NCI-H524 treated with DMSO at 0.1 percent for 48 hours (cell line): ENCODE measurements at places on chromosomes 1 and 21.
A peak's percentile ranks its signal among the peaks of the same experiment; 100 is the strongest.

DNA sequence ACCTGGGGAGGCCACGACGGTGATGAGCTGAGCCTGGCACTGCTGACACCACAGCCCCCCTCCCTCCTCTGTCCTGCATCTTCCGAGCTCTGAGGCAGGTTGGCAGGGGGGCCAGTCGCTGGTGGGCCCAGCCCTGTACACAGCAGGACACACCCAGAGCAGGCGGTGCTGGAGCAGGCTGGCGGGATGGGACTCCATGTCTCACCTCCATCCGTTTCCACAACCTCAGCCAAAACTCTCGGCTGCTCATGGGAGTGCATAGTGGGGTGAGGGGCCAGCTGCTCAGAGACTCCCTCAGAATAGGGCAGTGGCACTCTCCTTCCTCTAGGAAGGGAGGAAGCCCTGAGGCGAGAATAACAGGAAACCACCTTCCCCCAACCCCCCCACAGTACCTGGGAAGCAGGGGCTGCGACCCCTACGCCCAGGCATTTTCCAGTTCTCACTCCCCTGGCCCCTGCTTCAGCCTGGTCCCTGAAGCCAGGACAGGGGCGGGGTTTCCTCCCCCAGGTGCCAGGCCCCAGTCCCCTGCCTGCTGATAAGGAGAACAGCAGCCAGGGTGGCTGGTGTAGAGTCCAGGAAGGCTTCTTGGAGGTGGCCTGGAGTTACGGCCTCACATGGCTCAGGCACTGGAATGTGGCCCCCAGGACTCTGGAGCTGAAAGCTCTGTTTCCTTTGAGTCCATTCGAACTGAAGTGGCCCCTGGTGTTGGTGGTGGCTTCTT, 3.2 kb upstream of the IBA57 start:
- DNase-seq: peak; percentile 11

DNA sequence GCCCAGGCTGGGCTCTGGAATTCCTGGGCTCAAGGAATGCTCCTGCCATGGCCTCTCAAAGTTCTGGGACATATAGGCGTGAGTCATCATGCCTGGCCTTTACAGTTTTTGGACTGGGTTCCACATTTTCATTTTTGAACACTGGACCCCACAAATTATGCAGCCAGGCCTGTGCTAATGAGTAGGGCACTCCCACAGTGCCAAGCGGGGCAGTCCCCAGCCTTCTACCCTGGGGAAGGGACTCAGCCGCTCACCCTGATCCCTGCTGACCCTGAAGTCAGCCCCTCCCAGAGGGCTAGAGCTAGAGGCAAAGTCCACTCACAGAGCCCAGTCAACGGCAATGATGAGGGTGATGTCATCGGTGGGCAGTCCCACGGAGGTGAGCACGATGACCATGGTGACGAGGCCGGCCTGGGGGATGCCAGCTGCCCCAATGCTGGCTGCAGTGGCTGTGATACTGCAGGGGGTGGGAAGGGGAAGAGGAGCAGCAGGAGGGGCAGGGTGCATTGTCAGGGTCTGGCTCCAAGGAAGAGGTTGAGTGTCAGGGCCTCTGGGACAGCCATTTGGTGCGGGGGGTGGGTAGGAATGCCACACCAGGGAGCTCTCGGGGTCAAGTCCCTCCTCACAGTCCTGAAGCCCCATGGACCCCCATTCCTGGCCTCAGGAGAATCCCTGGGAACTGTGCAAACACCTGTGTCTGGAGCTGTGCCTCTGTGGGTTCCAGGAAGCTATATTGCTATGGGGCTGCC, 27.6 kb downstream of the PODN start:
- no peak for DNase-seq

- DNase-seq: no peak
These were observed 126.6 kb upstream of the CACNA1E start for GRCh38 chr1:181356505-181357340.

DNA sequence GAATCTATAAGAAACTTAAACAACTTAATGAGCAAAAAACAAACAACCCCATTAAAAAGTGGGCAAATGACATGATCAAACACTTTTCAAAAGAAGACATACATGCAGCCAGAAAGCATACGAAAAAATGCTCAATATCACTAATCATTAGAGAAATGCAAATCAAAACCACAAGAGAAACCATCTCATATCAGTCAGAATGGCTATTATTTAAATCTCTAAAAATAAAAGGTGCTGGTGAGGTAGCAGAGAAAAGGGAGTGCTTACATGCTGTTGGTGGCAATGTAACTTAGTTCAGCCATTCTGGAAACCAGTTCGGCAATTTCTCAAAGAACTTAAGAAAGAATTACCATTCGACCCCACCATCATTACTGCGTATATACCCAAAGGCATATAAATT, 147.7 kb downstream of the FAF1 start:
- DNase-seq: no peak

GRCh38 chr1:65844296-65844695, 51.6 kb downstream of the PDE4B start:
- no peak for DNase-seq

- no peak for DNase-seq
These were observed 398.1 kb downstream of the MATN1 start for GRCh38 chr1:30325085-30325935.

DNA sequence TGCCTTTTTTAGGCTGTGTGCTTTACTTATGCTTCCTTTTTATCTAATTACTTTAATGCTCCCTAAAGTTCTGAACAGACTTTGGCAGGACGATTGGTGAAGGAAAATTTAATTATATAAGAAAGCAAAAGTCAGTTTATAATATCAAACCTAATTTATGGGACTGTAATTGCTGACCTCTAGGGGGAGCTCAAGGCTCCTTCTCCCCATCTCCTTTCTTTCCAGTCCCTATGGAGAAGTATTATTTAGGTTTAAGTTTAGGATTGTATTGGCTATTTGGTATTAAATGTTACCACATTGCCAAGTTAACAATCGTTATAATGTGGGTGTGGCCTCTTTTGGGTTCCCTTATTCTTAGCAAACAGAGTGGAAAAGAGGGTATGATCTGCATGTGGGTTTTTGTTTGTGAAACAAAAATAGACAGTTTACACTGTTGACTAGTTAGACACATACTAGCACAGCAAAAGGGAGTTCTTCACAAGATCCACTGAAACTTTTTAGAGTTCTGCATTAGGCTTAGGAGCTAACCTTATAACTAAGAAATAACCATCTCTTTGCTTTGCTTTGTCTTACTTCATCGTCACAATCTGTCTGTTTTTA, 48.2 kb upstream of the TNFSF4 start:
- DNase-seq: no peak

DNA sequence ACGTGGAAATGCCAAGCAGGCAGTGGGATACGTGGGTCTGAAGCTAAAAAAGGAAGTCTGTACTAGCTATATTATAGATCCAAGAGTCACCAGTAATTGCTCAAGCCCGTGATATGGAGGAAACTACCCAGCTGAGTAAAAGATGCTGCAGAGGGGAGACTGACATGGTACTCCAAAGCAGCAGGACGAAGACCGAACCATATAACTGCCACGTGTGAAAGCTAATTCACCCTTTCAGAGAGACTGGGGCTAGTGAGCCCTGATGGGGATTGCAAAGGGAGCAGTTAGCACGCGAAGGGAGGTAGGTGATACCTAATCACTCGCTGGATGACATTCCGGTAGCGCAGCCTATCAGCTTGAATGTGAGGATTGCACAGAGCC, 316 bp downstream of the AP4B1 start:
- DNase-seq: no peak

DNA sequence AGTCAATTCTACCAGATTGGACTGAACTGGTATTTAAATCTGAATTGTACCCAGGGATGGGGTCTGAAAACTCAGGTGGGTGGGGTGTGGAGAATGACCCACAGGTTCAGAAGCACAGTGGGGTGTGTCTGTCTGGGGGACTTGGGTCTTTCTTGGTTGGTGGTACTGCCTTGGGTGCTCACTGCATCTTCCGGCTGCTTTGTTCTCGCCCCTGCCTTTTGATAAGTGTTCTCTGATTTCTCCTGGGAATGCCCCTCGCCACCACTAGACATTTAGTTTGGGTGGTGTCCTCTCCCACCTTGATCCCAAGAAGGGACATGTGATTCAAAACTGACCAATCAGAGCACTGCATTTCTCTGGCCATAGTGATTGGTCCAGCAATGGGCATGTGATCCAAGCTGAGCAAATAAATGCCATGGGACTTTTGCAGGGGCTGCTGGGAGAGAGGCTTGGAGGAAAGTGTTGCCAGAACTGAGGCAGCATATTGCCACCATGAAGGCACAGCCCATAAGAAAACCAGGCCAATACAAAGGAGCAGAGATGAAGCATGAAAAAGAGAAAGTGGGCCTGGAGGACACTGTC, 270.5 kb downstream of the NPHP4 start:
- DNase-seq: no peak

GRCh38 chr1:217135987-217136894, 413.0 kb upstream of the ESRRG start:
- no peak for DNase-seq

- no peak for DNase-seq
These were observed 68.6 kb downstream of the MDM4 start for GRCh38 chr1:204584699-204585372.

DNA sequence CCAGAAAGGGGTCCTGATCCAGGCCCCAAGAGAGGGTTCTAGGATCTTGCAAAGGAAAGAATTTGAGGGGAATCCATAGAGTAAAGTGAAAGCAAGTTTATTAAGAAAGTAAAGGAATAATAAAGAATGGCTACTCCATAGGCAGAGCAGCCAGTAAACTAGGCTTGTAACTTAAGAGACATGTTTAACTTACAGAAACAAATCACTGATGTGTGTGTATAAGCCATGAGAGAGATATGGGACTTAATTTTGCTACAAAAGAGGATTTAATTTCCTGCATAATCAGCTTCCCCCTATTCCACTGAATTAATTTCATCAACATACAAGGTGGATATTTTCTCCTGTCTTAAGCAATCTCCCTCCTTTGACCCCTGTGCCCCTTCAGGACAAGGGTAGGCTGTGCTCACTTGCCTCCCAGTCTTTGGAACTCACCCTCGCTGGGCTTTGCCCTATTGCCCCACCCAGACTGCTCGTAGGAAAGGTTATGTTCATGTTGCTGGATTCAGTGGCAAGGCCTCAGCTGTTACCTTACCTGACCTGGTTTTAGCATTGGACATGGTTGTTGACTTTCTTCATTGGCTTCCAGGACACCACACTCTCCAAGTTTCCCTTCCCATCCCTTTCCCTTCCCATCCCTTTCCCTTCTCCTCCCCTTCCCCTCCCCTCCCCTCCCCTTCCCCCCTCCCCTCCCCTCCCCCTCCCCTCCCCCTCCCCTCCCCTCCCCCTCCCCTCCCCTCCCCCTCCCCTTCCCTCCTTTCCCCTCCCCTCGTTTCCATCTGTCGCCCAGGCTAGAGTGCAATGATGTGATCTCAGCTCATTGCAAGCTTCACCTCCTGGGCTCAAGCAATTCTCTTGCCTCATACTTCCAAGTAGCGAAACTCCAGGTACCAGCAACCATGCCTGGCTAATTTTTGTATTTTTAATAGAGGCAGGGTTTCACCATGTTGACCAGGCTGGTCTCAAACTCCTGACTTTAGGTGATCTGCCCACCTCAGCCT, 44.6 kb downstream of the TBCE start:
- DNase-seq: no peak

DNA sequence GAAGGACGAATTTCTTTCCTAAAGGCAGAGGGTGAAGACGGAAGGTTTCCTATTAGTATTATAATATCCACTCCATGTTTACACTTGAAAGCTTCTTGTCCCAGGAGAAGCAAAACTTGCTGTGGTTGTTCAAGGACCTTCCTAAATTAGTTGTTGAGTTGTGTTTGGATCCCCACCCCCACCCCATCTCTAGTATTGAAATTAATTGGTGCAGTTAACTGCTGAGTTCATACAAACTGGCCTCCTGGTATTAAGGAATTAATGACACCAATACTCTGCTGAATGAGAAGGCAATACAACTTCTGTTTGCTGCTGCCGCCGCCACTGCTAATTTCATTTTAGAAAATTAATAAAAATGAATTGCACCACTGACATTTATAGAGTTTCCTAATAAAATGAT, 308.8 kb downstream of the CAMTA1 start:
- DNase-seq: no peak

- no peak for DNase-seq
These were observed 288.7 kb upstream of the USP25 start for GRCh38 chr21:15441060-15441493.

- DNase-seq: no peak
These were observed 44.6 kb downstream of the UBR4 start for GRCh38 chr1:19165501-19165900.

DNA sequence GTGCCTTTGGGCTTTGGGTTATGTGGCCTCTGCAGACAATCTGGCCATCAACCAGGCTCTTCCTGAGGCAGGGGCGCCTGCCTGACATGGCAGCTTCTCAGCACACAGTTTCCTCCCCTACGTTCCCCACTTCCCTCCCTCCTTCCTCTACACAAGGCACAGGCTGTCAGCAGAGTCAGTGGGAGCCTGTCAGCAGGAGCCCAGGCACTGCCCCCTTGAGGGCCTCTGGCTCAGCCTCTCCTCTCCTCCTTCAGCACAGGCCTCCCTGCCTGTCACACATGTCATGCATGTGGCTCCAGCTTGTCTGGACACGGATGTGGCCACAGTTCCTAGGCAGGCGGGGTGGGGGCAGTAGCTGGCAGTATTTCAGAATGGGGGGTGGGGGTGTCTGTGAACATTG, 52.2 kb upstream of the ARTN start:
- no peak for DNase-seq

DNA sequence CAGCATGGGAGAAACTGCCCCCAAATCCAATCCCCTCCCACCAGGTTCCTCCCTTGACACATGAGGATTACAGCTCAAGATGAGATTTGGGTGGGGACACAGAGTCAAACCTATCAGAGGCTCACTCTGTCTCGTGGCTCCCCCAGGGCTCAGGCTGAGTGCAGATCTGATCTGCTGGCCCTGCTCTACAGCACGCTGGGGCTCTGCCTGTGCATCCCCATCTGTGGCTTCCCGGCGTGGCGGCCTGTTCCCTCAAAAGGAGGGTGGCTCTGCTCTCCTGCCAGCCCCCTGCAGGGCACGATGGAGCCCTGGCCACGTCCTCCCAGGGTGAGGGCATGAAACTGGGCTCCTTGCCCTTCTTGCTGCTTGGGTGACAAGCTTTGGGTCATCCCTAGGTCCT, 19.8 kb upstream of the SMYD3 start:
- no peak for DNase-seq

GRCh38 chr1:92599184-92599583, 112.5 kb upstream of the GFI1 start:
- no peak for DNase-seq

DNA sequence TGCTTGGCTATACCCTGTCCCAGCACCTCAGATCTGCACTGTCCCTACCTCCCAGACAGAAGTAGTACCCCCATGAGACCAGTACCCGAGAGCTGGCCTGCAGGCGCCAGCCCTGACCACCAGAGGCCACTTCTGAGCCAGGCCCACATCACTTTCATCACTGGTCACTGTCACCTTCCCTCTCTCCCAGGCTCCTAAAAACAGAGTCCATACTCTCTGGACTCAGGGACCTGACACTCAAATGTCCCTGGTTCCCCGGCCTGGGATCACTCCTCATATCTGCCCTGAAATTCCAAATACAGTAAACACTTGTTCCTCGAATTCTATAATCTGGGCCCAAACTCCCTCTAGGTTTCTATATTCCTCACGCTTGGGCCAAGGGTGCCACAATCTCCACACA, 18.7 kb downstream of the TMEM53 start:
- DNase-seq: no peak
